CD4-positive, alpha-beta T cell treated with Interleukin-17A for 1 hour (primary cell): ENCODE measurements at places on chromosomes 1 and 21.

- DNase-seq: peak; percentile 33
Measured at GRCh38 chr1:64828829-64829228, 84.0 kb downstream of the RAVER2 start.

- DNase-seq: no peak
Measured at GRCh38 chr1:40834968-40835545, 27.1 kb downstream of the CITED4 start.

GRCh38 chr21:34811368-34811767 lies 142.6 kb downstream of the CLIC6 start:
- no peak for DNase-seq

DNA sequence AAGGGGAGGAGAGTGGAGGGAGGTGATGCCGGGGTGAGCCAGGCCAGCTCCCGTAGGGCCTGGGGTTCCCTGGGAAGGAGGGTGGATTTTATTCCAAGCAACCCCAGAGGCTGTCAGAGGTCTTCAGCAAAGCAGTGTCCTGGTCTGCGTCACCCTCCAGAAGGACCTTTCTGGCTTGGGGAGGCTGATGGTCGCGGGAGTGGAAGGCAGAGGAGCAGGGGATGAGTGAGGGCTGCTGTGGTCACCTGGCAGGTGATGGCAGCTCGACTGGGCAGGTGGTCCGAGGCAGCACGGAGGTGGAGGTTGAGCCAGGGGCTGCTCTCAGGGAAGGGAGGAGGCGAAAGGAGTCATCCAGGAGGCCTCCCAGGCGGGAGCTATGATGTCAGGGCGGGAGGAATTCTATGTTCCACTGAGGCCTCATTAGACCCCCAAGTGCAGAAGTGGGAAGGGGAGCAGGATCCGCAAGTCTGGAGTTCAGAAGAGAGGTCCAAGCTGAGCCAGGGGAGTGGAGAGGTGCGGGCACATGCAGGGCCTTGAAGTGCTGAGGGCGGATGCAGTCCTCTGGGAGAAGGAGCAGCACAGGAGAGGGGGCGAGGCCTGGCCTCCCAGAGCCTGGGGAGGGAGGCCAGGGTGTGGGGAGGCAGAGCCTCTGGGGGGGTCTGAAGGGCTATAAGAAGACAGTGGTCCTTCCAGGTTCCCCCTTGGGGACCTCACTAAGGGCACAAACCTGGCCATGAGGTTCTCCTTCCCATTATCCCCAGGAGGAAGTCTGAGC lies 33.3 kb downstream of the BMP8A start:
- DNase-seq: no peak

DNA sequence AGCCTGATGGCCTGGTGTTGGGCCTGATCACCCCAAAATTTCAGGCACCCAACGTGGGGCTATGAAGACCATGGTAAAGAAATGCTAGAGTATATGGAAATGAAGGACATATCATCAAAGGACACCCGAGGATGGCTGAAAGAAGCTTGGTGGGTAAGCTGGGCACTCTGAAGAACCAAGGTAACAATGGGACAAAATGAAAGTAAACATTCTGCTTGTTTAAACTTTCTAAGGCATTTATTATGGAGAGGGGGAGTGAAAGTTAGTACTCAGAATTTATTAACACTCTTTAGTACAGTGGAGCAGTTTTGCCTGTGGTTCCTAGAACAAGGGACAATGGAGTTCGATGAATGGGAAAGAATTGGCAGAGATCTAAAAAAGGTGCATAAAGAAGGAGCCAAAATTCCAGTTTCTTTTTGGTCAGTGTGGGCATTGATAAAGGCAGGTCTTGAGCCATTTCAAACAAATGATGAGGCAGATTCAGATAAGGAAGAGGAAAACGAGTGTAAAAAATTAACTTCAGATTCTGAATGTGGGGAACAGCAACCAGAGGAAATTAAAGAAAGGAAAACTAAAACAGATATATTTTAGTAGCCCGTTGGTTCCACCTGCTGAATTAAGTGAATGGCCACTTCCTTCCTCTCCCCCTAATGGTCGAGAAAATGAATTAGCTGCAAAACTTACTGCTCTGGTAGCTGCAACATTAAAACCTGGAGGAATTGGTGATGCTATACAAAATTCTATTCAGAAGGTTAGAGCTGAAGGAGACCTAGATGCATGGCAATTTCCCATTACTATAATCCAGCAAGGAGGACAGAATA lies 8.4 kb upstream of the PM20D1 start:
- no peak for DNase-seq

DNA sequence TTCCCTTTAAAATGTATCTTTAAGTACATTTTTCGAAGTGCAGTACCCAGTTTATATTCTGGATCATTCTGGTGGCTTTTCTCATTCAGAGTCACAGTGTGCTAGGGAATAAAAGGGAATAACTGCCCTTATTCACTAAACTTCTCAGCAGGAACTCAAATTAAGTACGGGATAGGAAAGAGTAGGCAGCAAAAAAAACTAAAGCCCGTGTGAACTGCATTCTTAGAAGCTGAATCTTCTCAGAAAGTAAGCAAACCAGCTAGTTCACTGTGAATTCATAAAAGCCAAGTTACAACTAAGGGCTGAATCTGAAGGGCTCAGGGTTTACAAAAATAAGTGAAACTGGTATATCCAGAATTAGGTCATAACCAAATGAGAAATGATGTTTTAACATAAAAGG lies 22.0 kb downstream of the PRPF38A start:
- DNase-seq: no peak

DNA sequence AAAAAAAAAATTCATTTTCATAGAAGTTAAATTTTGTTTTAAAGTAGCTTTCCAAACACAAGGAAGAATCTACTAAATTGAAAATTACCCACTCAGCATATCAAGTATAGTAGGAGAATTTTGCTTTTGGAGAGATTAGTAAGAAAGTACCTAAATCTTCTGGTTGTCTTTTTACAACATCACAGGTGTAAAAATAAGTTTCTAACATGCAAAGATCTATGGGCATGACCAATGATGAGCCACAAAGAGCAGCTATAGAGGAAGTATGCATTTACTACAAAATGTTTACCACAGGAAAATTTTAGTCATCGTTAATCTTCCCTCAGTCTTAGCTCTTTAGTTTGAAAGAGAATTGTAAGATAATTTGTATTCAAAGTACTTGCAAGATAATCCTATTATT lies 28.1 kb downstream of the ANGPTL3 start:
- DNase-seq: no peak
